Neural crest cell (in vitro differentiated cells): ENCODE measurements at places on chromosomes 5 and 9.

GRCh38 chr5:84255315-84255714 lies 129.4 kb downstream of the EDIL3 start:
- no peak for DNase-seq

GRCh38 chr9:115524453-115525059 lies 406.6 kb upstream of the TNC start:
- DNase-seq: peak; percentile 38

DNA sequence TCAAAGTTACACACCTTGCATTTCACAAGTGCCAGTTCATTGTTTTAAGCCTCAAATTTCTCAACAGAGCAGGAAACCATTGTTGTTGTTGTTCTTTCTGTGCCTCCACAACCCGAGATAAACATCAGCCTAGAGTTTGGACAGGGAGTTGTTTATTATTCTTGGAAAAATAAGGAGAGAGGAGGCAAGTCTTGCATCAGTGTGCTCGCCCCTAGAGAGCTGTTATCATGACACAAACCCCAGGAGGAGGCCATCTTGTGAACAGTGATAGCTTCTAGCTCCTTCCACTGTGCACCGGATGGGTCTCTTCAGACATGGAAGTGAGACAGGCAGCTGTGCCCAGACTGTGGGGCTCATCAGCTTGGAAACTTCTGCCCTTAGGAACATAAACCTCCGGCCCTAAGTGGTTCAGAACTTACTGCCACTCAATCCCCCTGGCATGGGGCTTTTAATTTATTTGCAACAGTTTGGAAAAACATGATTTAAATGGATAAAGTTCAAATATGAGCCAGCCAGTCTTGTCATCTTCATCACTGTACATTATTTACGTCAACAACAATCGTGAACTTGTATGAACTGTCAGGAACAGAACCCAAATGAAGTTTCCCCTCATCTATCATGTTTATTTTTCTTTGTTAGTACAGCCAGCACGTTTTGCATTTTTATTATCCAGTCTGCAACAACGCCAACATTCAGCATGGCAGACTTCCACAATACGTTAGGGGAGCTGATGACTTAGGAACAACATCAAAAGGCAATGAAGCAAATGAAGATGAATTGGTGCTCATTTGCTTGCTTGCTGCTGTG lies 181.7 kb upstream of the S1PR3 start:
- DNase-seq: no peak

DNA sequence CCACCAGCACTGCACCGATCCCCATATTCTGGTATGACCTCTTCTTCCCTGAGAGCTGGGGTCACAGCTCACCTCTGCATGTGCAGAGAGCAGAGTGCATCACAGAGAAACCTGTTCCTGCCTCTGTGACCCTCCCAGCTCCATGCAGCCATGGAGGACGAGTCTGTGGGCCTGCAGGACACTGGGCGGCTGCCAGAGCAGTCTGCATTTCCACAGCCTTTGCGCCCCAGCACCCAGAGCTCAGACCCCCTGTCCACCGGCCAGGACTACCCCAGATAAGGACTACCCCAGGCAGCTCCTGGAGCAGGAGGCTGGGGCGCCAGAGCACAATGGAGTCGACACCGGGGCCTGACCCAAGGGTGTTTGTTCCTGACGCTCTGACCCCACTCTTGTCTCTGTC lies 308.1 kb upstream of the IRX1 start:
- no peak for DNase-seq

GRCh38 chr5:148970228-148970627 lies 92.6 kb downstream of the SH3TC2 start:
- no peak for DNase-seq

DNA sequence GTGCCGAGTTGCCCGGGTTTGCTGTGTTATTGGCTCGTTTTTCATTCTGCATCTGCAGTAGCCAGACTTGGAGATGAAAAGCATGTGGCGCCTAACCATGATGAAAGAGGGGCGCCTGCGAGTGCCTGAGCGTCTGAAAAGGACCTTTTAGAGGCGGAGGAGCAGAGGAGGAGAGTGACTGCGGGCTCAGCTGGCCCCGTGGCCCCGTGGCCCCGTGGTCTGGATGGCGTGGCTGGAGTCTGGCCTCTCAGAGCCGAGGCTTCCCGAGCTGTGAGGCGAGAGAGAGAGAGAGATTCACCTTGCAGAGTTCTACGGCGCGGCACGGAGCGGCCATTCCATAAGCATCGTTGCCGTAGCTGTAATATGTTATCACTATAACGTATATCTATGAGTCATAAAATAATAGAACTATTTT lies 55.3 kb upstream of the RNU6ATAC start:
- DNase-seq: no peak

DNA sequence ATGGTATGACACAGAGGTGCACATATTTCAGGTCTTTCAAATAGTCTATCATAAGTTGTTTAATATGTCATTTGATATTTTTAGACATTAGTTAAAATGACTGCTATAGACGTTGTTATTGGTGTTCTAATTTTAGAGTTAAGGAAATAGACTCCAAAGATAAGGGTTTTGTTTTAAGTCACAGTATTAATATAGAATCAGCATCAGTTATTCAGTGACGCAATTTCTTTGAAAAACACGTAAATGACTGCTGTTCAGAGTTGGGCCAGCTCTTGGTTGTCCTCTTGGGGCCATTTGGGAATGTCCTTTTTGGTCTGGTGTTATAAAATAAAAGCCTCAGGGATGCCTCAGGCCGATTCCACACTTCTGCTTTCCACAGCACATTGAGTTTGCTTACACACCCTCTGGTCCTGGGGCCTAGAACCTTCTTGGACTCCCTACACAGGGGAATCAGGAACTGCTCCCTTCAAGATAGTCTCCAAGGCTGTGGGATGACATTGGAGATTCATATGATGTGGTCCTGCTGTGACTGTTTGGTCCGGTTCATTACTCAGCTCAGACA lies 14.3 kb downstream of the OTULIN start:
- DNase-seq: no peak

- DNase-seq: no peak
Measured at GRCh38 chr5:57383093-57383861, 99.3 kb downstream of the ACTBL2 start.

DNA sequence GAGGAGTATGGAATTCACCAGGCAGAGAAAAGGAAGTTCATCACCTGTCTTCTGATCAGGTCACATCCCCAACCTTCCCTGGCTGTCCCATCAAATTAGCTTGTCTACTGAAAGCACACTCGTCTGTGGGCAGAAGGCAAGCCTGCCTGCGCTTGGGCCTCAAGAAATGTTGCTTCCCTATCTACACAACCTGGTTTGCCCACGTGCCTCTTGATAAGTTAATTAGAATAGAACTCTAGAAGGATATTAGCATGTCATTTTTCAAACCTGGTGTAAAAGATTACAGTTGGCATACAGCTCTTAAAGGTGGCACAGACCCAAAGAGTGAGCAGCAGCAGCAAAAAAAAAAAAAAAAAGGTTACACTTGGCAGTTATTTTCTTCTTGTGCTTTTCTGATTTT lies 5.1 kb downstream of the TTC23L start:
- DNase-seq: no peak

GRCh38 chr5:142613271-142613671 lies 72.6 kb downstream of the FGF1 start:
- no peak for DNase-seq

- no peak for DNase-seq
Measured at GRCh38 chr5:91635950-91636734, 253.0 kb upstream of the ARRDC3 start.

GRCh38 chr9:438961-439768 lies 224.5 kb downstream of the DOCK8 start:
- DNase-seq: no peak

- no peak for DNase-seq
Measured at GRCh38 chr5:1795931-1796330, 3.7 kb downstream of the MRPL36 start.

- DNase-seq: no peak
Measured at GRCh38 chr9:89928106-89928505, 323.3 kb downstream of the GADD45G start.

DNA sequence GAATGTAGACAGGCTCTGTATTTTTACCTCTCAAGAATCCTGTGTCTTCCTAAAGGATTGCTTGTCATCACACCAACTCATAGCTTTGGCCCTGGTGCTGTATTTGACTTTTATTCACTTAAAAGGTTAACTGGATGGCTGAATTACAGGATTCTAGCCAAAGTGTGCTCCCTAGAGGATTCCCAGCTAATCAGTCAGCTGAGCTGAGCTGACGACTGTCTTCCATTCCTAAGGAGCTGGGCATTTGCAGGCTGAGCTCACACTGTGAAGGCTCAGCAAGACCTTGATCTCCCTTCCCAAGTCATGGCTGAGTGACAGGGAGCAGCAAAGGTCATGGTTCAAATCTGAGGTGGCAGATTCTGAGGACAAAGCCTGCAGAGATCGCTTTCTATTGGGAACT lies 59.0 kb upstream of the PALM2AKAP2 start:
- DNase-seq: no peak

- DNase-seq: no peak
Measured at GRCh38 chr5:129217179-129217578, 122.6 kb downstream of the ISOC1 start.

GRCh38 chr5:74313896-74314295 lies 326.6 kb downstream of the ENC1 start:
- DNase-seq: no peak

- peak; percentile 45 for DNase-seq
Measured at GRCh38 chr9:128635266-128636023, 21.2 kb downstream of the DYNC2I2 start.

DNA sequence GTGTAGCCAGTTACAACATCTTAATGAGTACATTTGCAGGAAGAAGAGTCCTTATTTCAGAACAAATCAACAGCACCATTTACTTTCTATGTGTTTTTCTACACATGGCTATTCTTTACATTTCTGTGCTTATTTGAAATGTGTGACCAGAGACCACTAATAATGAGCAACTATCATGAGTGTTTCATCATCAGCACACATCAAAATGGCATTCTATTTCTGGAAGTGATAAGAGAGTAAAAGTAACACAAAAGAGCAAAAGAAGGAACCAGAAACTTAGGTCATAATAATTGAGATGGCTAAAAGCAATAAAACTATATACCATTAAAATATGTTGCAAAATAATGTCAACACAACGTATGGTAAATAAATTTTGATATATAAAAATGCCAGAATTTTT lies 159.7 kb downstream of the PBX3 start:
- no peak for DNase-seq

DNA sequence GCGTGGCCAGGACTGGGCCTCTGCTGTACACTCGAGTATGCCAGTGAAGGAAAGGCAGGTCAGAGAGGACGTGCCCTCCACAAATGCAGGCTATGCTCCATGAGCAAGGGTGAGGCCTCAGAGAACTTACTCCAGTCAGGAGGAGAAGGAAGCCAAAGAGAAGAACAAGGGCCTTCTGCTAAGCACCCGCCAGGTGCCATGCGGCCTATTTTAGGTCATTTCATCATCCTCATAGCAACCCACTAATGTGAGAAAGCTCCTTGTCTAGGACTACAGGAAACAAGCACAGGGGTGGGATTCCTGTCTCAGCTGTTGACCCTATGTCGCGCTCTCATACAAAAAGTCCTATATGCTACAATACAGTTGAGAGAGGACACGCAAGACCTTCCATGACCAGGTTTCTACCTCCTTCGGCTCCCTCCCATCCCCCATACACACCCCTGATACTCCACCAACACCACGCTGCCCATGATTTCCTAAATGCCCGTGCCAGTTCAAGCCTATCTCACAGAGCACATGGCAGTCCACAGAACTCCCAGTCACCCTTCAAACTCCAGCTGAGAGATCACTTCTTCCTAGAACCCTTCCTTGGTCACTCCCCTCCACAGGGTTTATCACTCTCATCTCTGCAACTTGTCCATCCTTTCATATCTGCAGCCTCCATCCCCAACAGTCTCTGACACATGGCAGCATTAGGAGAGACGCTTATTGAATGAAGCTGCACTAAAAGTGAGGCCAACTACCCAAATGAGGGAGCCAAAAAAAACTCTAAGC lies 26.8 kb downstream of the PSMB7 start:
- no peak for DNase-seq

- DNase-seq: peak; percentile 38
Measured at GRCh38 chr9:17135295-17136160, 688 bp downstream of the CNTLN start.

GRCh38 chr9:38207247-38207778 lies 138.3 kb upstream of the SHB start:
- DNase-seq: no peak

DNA sequence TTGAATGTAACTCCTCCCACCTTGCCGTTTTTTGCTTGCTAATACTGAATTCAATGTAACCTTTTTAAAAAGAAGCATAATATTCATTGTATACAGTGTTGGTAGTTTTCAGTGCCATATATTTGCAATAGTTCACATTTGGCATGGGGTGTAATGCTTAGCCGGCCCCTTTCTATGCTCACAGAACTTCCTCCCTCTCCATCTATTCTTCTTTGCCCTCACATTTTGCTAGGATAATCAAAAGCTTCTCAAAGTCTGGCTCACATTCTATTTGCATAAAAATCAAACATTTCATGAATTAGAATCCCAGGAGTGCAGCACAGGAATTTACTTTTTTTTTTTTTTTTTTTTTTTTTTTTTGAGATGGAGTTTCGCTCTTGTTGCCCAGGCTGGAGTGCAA lies 226.3 kb upstream of the MPDZ start:
- DNase-seq: no peak

DNA sequence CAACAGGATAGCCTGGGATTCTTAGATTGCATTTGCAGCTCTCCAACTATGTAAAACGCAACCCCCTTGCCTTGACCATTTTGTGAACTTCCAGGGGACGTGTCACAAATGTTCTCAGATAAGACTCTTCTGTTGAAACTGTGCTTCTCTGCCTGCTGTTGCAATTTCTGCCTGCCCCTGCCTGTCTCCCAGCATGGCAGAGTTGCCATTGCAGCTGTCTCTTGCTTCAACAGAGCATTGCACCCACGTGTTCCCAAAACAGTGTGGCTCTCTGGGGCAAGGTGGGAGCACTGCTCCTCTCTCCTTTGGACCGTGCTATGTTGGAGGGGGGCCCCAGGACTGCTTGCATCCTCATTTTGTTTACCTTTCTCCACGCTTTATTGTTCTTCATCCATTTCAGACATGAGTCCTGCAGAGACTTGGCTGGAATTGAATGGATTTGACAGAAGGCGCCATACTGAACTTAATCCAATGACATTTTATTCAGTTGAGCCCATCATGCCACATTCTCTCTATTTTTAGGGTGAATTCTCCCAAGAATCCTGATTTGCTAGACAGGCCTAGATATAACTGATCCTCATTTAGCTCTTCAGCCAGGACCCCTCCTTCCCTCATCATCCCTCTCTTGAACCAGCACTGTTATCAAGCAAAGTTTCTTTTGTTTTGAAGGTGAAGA lies 90.7 kb downstream of the MAT2B start:
- DNase-seq: no peak
